Tibial nerve (tissue), 4 donors: ENCODE measurements at places on chromosomes 12 and 14.

GRCh38 chr12:117744418-117744817 is 224.4 kb downstream of the KSR2 start:
- no peak for DNase-seq

DNA sequence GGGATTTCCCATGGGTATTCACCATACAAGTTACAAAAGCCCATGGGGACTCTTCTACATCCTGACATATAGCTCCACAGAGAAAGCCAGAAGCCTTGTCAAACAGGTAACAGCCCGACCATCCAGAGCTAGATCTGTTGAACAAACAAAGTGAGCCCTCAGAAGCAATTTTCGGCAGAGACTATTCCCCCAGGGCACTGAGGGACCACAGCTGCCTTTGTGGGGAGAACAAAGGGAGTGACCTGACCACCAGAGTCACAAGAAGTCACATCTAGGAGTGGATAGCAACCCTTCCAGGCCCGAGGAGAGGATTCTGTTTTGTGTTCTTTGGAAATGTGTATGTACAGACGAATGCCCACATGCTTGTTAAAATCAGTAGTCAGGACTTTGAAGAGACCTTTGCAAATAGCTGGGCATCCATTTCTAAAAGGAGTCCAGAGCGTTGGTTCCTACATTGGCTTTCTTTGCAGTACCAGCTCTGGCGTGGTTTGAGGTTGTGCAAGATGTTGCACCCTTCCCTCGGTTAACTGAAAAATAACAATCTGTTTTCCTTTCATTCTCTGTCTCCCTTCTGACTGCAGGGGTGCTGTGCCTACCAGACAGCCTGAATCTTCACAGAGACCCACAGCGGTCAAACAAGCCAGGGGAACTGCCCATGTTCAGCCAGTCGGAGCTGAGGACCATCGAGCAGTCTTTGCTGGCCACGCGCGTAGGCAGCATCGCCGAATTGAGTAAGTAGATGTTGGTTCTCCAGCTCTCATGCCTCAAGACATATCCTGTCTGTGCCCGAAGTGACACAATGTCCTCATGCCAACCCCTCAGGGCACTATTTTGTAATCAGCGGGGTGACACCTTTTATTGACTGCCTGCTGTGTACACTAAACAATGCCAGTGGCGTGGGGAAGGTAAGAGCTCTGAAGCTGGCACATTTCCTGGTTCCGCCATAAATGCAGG is 165.4 kb upstream of the PWP1 start:
- DNase-seq = no peak

GRCh38 chr12:12792421-12792820 is 7.0 kb downstream of the APOLD1 start:
- no peak for DNase-seq

DNA sequence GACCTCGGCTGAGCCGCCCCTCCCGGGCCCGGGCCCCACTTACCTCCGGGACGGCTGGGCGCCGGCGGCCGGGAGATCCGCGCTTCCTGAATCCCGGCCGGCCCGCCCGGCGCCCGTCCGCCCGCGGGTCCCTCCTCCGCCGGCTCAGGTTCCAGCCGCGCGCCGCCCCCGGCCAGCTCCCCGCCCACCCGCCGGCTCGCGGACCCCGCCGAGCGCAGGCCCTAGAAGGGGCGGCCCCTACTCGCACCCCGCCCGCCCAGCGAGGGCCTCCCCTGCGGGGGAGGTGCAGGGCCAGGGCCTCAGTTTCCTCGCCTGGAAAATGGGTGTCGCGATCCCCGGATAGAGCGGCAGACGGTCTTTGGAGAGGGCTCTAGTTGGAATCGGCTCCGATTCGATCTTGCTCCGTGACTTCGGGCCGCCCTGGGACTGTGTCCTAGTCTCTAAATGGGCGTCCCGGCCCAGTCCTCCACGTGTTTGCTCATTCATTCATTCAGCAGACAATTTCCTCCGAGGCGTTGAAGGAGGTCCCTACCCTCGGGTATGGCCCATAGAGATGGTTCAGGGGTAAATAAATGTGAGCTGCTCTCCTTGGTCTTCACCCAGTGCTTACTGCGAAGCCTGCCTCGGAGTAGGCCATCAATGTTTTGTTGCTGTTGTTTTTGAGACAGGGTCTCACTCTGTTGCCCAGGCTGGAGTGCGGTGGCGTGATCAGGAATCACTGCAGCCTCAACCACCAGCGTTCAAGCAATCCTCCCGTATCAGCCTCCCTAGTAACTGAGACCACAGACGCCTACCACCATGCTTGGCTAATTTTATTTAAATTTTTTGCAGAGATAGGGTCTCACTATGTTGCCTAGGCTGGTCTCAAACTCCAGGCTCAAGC is at the start of gene TRPV4:
Gene TRPV4 (minus strand): TSS at position 92 of the 883 bp plus-strand sequence. CDS start 18,602 bp downstream, outside the sequence.
- no peak for DNase-seq

GRCh38 chr12:110658242-110658641 is 30.7 kb downstream of the HVCN1 start:
- no peak for DNase-seq

GRCh38 chr14:75363130-75363529 is 64.7 kb upstream of the JDP2 start:
- no peak for DNase-seq

GRCh38 chr14:104889375-104889757 is 24.3 kb downstream of the CEP170B start:
- no peak for DNase-seq

DNA sequence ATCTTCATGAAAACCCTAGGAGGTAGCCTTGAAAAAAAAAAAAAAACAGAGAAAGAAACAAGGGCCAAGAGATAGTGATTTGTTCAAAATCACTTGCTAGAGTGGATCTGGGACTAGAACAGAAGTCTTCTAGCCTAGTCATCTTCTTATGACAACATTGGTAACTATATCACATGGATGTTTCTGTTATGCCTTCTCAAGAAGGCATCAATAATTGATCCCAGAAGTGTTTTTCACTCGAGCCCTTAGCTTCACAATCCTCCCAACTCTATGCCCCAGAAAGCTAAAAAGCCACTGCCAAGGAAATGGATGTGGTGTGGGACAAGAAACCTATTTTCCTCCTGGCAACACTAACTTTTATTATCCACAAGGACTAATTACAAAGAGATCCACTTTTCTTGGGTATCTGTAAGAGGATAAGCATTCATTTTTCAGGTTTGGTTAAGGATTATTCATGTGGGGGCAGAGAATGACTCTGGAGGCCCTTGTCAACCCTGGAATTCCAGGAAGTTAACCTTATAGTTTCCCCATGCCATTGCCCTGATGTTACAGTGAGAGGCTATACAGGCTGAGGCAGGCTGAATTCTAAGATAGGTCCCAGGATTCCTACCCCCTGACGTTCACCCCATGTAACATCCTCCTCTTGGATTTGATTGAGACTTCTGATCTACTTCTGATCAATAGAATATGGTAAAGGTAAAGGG is 67.7 kb upstream of the CPM start:
- no peak for DNase-seq

- no peak for DNase-seq
Measured at GRCh38 chr12:131020326-131021153, 66.8 kb downstream of the ADGRD1 start.

- DNase-seq = no peak
Measured at GRCh38 chr12:93552427-93552826, 20.0 kb upstream of the SOCS2 start.

GRCh38 chr14:62952226-62952625 is 93.0 kb downstream of the KCNH5 start:
- no peak for DNase-seq

GRCh38 chr14:105904379-105904778 is 378.0 kb downstream of the TMEM121 start:
- DNase-seq = no peak

DNA sequence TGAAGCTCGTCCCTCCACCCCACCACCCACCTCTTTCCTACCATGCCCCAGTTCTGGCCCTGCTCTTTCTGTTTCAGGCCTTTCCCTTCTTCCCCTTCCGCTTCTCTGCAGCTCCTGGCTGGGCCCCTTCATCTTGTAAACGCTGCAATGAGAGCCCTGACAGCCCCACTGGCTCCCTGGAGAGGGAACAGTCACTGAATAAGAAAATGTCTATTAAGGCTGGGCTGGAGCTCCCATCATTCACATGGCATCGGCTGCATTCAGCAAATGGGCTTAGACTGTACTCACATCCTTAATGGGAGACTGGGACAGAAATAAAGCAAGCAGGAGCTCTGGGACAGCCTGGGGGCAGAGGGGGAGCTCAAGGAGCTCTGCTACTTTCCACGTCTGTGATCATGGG is 45.2 kb upstream of the TUNAR start:
- no peak for DNase-seq

- no peak for DNase-seq
Measured at GRCh38 chr12:5037795-5038357, 5.8 kb upstream of the KCNA5 start.

- DNase-seq = no peak
Measured at GRCh38 chr14:81245771-81246170, 25.0 kb upstream of the GTF2A1 start.

GRCh38 chr12:116916714-116917114 is 6.0 kb downstream of the FBXW8 start:
- DNase-seq = no peak

DNA sequence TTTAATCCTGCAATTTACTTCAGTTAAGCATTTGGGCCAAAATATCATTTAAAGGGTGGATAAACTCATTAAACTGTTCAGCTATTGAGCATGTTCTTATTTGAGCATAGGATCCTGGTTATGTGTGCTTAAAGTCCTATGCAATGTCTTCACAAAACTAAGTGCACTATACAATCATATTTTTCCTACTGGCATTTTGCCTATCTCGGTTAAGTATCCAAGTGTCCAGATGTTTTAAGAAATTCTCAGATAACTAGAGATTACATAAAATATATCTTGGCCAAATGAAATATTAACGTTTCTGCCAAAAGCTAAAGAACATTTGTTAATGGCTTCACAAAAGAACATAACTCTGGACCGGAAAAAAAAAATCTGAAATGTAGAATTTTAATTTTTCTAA is 250.8 kb upstream of the LRFN5 start:
- no peak for DNase-seq

DNA sequence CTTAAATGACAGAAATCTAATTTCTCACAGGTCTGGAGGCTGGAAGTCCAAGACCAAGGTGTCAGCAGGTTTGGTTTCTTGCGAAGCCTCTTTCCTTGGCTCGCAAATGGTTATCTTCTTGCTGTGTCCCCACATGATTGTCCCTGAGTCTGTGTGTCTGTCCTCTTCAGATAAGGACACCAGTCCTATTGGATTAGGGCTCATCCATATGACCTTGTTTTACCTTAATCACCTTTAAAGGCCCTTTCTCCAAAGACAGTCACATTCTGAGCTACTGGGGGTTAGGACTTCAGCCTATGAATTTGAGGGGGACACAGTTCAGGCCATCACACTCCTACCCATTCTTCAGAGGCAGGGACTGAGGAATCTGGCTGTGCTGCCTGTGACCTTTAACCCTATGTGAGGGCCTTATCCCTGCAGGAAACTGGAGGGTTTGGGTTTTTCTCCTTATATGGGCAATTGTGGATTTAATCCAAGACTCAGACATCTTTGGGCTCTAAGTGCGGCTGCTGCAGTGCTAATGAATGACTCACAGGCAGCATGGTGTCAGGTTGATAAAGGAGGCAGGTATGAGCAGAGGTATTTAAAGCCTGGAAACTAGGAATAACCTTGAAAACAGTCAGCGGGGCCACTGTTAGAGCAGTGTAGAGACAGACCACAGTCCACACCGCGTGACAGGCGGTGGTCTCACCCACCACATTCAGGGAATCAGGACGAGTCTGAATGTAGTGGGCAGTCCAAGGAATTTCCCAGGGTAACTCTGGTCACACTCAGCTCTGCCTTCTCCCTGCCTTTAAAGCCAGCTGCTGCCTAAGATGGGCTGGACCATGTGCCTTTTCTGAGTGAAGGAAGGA is 10.2 kb downstream of the TPCN1 start:
- DNase-seq = no peak

GRCh38 chr12:24996102-24996797 is 47.3 kb upstream of the BCAT1 start:
- no peak for DNase-seq

DNA sequence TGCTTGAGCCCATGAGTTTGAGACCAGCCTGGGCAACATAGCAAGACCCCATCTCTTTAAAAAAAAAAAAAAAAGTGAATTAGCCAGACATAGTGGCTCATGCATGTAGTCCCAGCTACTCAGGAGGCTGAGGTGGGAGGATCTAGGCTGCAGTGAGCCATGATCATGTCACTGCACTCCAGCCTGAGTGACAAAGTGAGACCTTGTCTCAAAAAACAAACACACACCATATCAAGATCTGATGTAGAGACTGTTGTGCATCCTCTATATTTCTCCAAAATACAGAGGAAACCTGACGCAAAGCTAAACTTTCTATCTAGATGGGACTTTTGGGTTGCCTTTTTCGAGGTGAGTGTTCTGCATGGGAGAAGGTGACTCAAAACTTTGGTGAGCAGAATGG is 77.4 kb upstream of the SLC8A3 start:
- no peak for DNase-seq

DNA sequence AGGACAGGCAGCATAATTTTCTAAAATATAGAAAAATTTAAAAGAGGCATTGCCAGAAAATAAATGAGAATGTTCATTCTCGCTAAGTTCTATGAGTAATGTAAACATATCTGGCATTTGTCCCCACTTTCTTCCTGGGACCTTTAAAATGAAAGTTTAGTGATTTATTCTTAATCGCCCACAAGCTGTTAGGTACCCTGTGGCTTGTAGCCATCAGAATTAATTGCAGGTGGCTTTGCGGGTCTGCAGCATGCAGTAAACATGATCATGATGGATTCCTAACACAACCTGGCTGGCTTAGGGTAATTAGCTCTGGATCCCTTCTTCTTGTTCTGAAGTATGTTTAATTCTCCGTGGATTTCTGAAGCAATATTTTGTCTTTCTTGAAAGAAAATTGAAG is 103.5 kb upstream of the FRMD6 start:
- no peak for DNase-seq

DNA sequence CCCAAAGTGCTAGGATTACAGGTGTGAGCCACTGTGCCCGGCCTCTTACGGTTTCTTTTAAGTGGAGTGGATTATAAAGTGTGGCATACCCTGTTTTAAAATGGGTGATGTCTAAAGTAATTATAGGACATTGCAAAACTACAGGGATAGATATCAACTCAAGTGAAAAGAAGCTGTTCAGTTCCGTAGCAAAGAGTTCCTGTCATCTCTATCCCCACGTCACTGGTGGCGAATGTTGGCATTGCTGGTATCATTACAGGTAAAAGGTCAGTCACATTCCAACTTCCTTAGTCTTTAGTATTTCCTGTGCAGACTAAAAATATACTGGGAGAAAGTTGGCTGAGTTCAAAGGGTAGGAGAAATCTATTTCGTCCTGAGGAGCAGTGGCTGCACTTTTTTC is 95.6 kb upstream of the SLC38A2 start:
- DNase-seq = no peak

- DNase-seq = peak; percentile 93
Measured at GRCh38 chr14:20683891-20684661, at the start of gene RNASE4. RNASE4 (plus strand) TSS chr14:20684560; CDS start chr14:20699372, 14,812 bp downstream.

- peak; percentile 61 for DNase-seq
Measured at GRCh38 chr14:96204151-96205058, at the start of gene BDKRB2. BDKRB2 (plus strand) TSS chr14:96204839; CDS start chr14:96237108, 32,269 bp downstream.

GRCh38 chr14:75249958-75250336 is 28.7 kb upstream of the FOS start:
- no peak for DNase-seq

DNA sequence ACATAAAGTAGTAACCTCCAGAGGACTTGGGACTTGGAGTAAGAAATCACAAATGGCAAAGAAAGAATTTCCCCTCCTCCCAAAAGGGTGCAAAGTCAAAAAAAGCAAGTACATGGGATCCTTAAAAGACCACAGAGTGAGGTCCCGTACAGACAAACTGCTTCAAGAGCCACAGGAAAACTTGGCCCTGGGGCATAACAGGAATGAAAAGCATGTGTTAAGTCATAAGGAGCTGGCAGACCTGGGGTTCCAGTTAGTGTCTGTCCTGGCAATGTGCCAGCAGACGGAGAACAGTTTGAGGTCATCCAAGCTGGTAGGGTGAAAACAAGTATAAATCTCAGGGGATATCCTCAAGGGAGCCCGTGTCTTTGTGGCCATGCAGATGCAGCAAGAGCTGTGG is 73.2 kb downstream of the HSD17B6 start:
- no peak for DNase-seq
